ENCODE measurements at places on chromosomes 2 and 18.

DNA sequence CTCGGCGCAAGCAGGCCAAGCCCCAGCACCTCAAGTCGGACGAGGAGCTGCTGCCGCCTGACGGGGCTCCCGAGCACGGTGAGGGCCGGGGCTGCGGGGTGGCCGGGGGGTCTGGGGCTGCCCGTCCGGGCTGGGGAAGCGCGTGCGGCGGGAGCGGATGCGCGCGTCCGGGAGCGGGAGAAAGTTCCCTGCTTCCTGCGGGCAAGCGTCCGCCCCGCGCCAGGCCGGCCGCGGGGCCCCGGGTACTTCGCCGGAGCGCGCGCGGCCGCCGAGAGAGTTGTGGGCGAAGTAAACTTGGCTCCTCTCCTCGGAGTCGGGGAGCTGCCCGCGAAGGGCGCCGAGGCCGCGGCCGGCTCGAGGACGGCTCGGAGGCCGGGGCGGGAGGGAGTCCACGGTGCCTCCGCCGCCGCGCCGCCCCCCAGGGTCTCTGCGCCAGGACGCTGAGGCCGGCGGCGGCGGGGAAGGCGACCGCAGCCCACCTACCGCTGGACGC is 707 bp downstream of the SALL3 start:
- DNase-seq = no peak

DNA sequence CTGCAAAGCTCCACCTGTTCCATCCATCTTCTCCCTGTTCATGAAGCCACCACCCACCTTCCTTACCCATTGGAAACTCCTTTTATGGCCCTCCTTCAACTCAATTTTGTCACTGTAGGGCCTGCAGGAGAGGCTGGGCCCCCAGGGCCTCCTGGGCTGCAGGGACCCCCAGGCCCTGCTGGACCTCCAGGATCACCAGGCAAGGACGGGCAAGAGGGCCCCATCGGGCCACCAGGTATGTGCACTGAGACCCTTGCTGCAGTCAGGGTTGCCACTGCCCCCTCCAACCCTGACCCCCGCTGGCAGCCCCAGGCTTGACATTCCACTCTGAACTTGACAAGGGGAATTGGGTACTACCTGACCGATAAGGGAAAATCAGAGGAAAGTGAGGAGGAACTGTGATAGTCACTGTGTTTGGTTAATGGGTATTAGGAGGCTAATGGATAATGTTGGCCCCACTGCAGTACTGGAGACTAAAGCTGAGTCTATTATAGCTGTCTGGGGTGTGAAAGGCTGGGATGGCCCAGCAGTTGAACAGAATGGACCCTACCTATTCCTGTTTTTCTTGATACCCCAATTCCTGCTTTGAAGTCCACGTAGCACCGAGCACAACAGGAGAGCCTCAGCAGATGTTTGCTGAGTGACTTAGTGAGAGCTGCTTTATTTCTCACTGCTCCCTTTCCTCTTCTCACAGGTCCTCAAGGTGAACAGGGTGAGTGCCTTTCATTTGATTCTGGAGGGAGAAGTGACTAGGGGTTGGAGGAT is 2.1 kb upstream of the KHK start:
- DNase-seq = no peak

DNA sequence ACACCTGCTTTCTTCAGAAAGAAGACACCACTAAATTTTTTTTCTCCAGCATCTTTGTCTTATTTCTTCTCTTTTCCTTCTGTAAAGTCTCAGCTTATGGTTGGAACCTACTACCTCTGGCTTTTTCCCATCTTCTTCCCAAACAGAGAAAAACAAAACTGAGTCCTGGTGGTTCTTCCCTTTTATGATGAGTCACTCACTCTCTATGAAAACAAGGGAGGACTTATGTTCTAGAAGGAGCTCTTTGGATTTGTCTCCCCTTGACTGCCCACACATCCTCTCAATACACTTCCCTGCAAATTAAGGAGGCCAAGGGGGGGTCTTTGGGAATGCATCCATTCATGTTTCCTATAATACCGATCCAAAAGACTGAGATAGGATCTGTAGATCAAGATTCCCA is 22.1 kb upstream of the MEIS1 start:
- DNase-seq = no peak

DNA sequence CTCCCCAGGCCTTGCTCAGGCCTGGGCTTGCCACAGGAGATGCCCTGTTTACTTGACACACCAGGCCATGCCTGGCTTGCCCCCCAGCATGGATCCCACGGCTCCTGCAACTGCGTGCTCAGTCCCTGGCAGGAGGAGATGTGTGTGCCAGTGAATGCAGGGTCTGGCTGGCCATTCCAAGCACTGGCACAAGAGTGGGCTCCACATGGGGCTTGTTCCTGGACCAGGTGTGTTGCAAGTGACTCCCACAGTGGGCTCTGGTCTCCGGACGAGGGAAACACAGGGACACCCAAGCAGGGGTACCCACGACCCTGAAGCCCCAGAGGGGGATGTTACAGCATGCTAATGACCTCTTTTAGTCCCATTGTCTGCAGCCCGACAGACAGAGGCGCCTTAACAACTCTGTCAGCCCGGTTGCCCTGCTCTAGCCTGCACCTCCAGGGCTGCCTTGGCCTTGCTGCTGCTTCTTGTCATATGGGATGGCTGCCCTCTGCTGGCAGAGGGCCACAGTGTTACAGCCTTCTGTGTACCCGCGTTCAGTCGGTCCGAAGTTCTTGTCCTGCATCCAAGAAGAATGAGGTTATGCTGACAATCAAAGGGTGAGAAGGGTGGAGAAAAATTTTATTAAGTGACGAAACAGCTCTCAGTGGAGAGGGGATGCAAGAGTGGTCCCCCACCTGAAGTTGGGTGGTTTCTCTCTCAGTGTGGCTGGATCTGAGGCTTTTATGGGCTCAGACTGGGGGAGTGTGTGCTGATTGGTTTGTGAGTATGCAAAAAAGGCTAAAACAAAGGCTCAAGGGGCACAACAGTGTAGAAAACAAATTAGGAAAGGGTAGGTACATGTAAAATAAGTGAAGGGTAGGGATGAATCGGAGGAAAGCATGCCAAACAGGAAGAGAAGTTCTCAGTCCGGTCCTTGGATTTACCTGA is 180.4 kb downstream of the MBD5 start:
- peak; percentile 9 for DNase-seq

GRCh38 chr2:36371928-36372391 is 16.4 kb downstream of the CRIM1 start:
- no peak for DNase-seq

DNA sequence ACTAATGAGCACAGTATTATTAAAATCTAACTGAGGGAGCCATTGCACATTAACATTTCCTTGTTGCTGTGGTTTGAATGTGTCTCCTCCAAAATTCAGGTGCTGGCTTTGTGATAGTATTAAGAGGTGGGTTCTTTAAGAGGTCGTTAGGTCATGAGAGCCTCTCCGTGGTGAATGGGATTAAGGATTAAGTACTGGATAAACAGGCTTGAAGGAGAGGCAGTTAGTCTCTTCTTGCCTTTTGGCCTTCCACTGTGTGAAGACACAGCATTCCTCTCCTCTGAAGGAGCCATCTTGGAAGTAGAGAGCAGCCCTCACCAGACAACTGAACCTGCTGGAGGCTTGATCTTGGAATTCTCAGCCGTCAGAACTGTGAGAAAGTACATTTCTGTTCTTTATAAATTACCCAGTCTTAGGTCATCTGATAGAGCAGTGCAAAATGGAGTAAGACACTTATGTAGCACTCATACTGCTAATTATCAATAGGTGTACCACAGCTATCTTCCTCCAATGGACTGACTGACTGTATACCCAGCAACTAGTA is 182.7 kb downstream of the MYO3B start:
- no peak for DNase-seq

GRCh38 chr2:152240559-152241231 is 65.1 kb upstream of the STAM2 start:
- DNase-seq = no peak

DNA sequence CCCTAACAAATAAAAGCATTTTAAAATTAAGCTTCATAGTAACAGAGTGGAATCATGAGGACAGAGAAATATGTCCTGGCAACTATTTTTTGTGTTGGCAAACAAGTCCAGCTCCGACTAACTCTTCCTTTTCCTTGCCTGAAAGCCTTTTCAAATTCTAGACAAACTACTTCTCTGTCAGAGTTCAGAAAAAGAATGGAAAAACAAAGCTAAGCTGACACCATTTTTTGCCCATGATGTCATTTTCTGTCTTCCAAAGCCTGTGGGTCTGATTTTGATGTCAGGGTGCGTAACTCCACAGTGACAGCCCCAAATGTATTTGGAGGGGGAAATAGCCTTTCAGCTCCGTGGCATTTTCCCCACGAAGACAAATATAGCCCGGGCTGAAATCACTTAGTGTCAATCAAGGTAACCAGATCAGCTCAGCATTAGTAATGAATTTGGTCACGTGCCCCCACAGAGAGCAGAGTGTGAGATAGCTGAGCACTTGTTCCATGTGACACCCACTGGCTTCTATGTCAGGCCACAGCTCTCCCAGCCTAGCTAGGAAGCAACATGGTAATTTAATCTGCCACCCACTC is 233.0 kb upstream of the SIX2 start:
- no peak for DNase-seq

DNA sequence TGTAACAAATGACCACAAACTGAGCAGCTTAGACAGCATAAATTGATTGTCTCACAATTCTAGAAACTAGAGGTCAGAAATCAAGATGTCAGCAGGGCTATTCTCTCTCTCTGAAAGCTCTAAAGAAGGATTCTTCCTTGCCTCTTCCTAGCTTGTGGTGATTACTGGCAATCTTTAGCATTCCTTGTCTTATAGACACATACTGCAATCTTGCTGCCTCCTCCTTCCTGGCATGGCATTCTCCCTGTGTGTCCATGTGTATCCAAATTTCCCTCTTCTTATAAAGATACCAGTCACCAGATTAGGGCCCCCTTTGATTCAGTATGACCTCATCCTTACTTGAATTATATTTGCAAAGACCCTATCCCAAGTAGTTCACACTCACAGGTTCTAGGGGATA is 2.3 kb downstream of the ASB3 start:
- DNase-seq = no peak

DNA sequence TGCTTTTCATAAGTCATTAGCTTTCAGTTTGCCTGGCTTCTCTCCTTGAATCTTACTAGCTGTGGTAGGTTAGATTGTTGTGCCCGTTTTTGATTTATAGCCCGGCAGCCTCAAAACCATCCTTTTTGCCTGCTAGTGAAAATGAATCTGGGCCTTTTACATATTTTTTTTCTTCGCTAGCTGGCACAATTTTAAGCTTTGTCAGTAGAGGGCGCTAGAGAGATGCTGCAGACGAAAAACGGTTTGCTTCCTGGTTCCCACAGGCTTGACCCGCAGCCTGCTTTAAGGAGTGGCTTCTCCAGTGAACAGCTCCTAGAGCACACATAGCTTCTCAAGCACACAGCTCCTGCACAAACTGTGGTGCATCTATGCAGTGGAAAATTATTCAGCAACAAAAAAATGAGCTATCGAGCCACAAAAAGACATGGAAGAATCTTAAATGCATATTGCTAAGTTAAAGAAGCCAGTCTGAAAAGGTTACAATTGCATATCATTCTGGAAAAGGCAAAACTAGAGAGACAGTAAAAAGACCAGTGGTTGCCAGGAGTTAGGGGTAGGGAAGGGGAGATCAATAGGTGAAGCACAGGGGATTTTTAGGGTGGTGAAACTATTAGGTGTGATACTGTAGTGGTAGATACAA is 47.9 kb downstream of the E2F6 start:
- no peak for DNase-seq

DNA sequence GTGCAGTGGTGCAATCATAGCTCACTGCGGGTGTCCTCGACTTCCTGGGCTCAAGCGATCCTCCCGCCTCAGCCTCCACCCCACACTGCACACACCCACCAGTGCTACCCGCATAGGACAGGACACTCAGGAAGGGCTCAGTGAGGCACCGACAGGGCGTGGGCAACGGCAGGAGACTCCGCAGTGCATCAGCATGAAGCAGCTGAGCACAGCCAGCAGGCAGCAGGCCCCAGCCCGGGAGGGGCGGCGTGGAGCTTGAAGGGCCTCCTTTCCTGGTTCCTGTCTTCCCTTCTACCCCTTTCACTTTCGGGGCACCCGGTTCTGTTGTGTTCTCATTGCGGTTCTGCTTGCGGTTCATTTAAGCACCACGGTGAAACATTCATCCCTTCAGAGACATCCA is 89.8 kb downstream of the ZNF516 start:
- DNase-seq = no peak

- no peak for DNase-seq
Observed at GRCh38 chr18:60892441-60892840, 440.8 kb upstream of the CDH20 start.

GRCh38 chr2:63631501-63631900 is 42.7 kb downstream of the MDH1 start:
- DNase-seq = no peak

DNA sequence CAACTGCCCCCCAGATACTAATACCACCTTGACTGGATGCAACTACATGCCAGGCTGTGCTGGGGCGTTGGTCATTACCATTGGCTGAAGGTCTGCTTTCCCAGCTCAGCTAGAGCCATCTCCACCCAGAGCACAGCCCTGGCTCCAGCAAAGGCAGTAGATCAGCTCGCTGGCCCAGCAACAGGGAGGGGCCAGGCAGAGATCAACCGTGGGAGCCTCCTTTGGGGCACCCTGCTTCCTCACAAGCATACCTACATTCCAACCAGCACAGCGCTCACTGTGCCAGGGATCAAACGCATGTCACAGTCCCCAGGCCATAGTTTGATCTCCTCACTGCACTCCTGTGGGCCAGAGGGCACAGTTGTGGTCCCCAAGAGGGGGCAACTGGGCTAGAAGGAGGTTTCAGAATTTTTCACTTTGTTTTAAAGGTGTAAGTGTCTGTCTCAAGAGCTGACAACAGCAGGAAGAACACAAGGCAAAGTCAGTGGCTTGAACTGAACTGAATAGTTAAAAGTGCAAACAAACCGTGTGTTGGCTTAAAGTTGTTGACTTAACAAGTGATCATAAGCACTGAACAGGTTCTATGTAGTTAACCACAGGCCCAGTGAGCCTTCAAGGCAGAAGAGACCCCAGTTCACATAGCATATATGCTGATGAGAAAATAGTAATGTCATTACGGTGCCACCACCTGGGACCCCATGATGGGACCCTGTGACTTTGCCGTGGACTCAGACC is 70.1 kb upstream of the BZW1 start:
- DNase-seq = no peak

All from T-helper 17 cell (primary cell).